ENCODE measurements at places on chromosomes 4 and X. TPM values are rescaled to one million over a fixed set of nuclear protein-coding genes. Genes with fewer than 3 reads are reported as not detected.

The TENM3 gene
- total RNA-seq: not detected

The FRMPD4 gene
- not detected for total RNA-seq

The EVC2 gene
- 1.1 TPM for total RNA-seq

The GAGE2A gene
- not detected for total RNA-seq

The HPGDS gene
- total RNA-seq: not detected

The STAP1 gene
- 62.3 TPM for total RNA-seq
